Activated naive CD8-positive, alpha-beta T cell treated with anti-CD3 and anti-CD28 coated beads for 36 hours (primary cell): ENCODE measurements at places on chromosomes 2 and 18. TPM values are rescaled to one million over a fixed set of nuclear protein-coding genes. Genes with fewer than 3 reads are reported as not detected.
A peak's percentile ranks its signal among the peaks of the same experiment; 100 is the strongest.

MFSD2B gene
- 0.37 TPM for total RNA-seq

IL36G gene
- total RNA-seq: not detected

GRCh38 chr2:149442346-149442745 lies 112.0 kb downstream of the LYPD6 start:
- no peak for DNase-seq

FAM161A gene
- 6.0 TPM for total RNA-seq

- no peak for DNase-seq
Measured at GRCh38 chr18:44195394-44196140, 485.1 kb upstream of the SETBP1 start.

GRCh38 chr2:79009388-79009787 lies 16.1 kb upstream of the REG3G start:
- no peak for DNase-seq

LCT gene
- 0.34 TPM for total RNA-seq

DNA sequence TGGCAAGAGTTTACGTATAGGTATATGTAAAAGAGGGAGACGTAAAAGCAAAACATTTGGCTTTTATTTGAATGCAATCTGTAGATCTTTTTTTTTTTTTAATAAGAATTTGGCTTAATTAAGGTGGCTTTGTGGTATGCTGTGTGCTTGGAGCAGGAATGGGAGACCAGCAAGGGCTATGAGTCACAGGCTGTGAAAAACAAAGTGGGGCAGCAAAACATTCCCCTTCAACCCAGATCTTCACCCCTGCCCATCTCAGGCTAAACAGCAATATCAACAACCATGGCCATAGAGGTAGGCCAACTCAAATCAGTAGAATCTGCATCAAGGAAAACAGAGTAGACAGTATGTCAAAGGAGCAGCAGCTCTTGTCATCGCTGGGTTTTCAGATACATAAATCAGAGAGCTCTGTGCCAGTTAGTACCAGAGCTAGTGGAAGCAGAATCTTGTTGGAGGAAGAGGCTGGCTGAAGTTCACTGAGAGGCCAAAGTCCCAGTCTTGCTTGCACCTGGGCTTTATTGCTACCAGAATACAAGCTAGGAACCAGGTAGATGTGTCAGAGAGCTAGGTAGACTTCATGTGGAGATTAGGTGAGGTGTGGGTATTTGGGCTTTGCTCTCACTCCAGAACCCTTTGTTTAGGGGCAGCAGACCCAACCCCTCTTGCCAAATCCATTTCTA lies 191.5 kb upstream of the FANCL start:
- DNase-seq: no peak

DNA sequence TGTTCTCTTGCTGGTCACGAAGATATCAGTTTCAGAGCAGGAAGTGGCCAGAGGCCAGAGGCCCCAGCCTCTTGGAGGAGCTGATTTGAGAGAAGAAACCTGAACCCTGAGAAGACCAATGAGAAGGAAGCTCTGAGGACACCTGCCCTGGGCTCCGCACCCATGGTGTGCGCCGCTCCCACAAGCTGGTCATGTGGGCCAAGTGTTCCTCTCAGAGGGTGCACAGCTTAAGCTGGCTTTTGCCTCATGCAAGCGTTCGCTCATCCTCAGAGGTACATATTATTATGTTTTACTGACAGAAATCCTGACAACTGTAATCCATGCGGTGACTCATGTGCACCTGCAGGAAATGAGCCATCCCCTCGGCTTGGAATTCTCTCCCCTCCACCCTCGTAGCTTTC lies 316.1 kb upstream of the MYT1L start:
- peak; percentile 50 for DNase-seq

- no peak for DNase-seq
Measured at GRCh38 chr2:213296270-213296669, 12.0 kb downstream of the SPAG16 start.

DNA sequence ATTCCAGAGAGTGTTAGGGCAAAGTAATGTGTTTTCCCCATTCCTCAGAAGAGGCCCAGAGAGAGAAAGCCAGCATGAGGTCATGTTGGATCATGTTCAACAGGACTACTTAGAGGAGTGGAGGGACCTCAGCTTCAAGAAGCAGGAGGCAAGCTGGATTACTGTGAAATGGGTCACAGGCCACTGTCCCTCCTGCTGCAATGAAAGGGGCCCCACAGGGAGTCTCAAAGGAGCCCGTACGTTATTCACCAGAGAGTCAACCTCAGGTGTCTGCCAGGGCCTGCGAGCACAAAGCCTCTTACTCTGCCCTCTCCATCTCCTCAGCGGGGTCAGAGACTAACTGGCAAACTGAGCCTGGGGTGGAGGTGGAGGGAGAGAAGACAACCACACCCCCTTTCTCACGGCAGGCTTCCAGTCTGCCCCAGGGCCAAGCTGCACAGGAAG lies 27.2 kb upstream of the ACYP2 start:
- no peak for DNase-seq

- DNase-seq: no peak
Measured at GRCh38 chr2:122639711-122640110, 884.3 kb downstream of the TSN start.

DNA sequence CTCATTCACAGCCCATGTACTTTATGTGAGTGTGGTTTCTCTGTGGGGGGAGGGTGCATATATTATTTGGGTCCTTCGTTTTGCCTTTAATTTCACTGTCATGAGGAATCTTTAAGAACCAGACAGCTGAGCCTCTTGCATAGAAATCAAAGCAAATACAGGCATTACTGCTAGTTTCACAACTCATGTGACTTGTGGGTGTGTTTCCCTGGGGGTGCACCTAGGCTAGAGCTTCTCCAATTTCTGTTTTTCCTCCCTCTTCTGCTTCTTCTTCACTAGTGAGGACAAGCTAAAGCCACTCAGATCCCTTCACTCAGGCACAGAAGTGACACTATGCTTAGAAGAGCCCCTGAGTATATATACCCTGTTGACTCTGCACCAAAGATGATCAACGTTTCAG lies 131.4 kb downstream of the ACOXL start:
- no peak for DNase-seq

SPEG gene
- 1.5 TPM for total RNA-seq

PROM2 gene
- 0.30 TPM for total RNA-seq

PROKR1 gene
- 0.60 TPM for total RNA-seq

DNA sequence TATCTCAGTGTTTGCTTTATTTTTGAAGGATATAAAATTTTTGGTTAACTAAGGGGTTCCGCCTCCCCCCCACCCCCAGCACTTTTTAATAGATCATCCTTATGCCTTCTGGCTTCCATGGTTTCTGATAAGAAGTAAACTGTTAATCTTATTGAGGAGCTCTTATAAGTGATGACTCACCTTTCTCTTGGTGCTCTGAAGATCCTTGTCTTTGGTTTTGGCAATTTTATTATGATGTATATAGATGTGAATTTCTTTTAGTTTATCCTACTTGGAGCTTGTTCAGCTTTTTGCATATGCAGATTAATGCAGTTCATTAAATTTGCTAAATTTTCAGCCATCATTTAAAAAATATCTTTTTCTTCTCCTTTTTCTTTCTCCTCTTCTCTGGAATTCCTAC lies 91.7 kb upstream of the CTAGE1 start:
- no peak for DNase-seq

DNA sequence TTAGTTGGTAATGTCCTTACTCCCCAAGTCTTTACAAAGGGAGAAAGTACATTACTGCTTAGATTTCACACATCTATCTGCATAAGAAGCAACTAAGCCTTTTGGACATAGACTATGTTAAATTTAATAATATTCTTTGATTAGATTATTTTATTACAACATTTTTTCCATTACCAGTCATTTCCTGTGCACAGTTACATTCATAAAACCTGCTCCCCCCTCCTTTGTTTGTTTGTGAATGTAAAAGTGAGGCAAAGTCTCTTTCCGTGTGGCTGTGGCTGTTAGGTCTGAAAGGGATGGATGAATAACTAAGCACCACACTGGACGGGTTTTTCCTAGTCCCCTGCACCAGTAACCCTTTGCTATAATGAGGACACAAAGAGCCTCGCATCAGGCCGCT lies 9.6 kb downstream of the PTGR3 start:
- no peak for DNase-seq

HOXD3 gene
- not detected for total RNA-seq

GRCh38 chr2:232447638-232448303 lies 8.2 kb upstream of the ALPI start:
- DNase-seq: no peak

GRCh38 chr18:8814206-8814605 lies 108.8 kb downstream of the MTCL1 start:
- DNase-seq: no peak

DNA sequence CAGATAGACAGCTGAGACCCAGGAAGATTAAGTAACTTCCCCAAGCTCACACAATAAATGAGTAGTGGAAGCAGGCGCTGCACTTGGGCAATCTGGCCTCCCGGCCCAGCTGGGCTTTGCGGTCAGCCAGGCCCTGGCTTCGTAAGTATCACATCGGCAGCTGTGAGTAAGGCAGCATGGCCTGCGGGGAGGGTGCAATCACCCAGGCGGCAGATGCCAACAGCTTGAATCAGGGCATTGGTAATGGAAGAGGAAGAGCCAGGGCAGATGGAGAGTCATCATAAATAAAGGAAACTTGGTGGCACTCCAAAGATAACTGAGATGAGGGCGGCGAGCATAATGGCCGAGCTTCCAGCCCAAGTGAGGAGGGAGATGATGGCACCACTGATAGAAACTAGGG lies 217.9 kb upstream of the PID1 start:
- no peak for DNase-seq

GRCh38 chr18:23970161-23971096 lies 44.1 kb upstream of the TTC39C start:
- peak; percentile 65 for DNase-seq

DNA sequence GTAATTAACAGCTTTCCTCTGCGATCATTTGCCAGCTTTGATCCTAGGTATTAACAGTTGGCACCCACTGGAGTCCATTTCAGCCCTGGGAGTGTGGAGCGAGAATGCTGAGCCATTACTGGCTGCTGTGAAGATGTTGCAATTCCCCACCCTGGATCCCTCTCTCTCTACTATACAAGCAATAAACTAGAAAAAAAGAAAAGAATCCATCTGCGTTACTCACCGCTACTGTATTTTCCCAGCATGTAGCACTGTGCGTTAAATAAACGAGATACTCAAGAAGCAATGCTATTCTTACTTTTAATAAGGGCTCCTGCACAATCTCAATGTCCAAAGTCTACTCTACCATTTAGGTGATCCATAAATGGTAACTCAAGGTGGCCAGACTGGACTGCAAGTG lies 8.5 kb downstream of the RTTN start:
- DNase-seq: no peak

DNA sequence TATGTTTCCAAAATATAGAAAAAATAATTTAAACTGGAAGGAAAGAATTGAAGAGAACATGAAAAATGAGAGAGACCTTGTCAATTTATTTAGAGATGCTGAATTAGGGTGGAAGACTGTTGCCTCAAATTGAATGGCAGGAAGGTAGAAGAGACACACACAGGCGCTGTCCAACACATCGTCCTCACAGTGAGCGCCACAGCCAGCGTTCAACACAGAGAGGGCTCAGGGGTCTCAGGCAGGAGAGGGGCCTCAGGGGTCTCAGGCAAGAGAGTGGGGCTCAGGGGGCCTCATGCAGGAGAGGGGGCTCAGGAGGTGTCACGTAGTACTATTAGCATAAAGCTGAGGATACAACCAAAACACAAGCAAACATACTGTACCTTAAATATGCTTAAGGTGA lies 65.7 kb downstream of the TMEM18 start:
- DNase-seq: no peak

- no peak for DNase-seq
Measured at GRCh38 chr18:36179562-36180355, 7.5 kb upstream of the MOCOS start.

GRCh38 chr2:43105586-43106558 lies 120.5 kb downstream of the ZFP36L2 start:
- DNase-seq: no peak

- no peak for DNase-seq
Measured at GRCh38 chr2:159468257-159468656, 148.1 kb downstream of the BAZ2B start.

- DNase-seq: no peak
Measured at GRCh38 chr2:30979822-30980245, 158.4 kb downstream of the GALNT14 start.

DNA sequence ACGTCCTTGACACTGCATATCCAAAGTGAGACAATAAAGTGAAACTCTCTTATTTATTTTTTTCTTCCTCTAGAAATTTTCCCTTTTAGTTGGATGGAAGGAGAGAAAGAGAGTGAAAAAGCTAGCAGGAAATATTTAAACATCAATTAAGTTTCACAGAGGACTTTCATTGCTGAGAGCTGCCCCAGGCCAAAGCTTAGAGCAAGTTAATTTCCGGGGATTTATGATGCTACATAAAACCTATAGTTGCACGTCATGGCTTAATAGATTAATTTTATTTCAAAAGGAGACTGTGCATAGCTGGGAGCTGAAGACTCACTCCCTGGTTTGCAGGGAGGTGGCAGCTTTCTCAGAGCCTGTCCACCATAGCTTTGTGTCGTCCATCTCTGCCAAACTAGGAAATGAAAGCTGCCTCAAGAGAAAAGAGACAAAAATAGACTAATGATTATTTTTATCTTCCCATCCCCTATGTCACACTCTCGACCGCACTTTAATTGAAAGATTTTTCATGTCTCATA lies 323.3 kb upstream of the RAB6C start:
- DNase-seq: no peak

DNA sequence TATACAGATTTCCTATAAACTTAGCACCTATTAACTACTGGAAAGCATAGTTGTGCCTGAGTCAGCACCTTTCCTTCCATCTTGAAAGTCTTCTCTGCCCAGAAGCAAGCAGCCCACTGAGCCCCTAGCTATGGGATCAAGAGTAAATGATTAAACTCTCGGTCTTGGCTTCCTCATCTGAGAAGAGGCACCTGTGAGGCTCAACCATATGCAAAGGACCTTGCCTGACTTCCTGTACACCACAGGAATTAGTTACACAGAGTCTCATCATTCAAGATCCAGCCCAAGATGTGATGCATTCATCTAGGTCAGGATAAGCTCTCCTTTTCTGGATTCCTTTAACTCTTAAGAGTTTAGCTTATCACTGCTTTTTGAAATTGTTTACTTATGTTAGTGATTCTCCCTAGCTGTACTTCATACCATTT lies 96.0 kb downstream of the CDH2 start:
- no peak for DNase-seq

DNA sequence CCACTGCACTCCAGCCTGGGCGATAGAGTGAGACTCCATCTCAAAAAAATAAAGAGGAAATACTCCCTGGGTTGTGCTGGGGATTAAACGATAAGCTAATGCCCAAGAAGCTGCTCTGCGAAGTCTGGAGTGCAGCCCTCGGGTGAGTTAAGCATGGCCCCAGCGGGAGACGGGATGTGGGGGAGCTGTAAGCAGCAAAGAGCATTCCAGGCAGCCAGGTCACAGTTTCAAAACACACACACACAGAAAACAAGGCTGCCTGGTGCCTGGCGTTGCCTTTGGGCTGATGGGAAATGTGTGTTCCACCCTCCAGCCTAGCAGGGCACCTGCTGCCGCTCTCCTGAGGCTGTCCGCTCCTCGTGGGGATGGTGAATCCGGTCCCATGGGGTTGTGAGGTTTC lies 24.1 kb downstream of the ODC1 start:
- DNase-seq: no peak

SP5 gene
- not detected for total RNA-seq

GRCh38 chr2:232006253-232006652 lies 44.7 kb downstream of the DIS3L2 start:
- DNase-seq: no peak

- no peak for DNase-seq
Measured at GRCh38 chr2:102621630-102622029, 2.3 kb downstream of the SLC9A2 start.
